ENCODE measurements at places on chromosomes 5 and 9.

- no peak for DNase-seq
These were observed 3.9 kb downstream of the NIPAL4 start for GRCh38 chr5:157463621-157464518.

- no peak for DNase-seq
These were observed 1.2 kb downstream of the FBXO10 start for GRCh38 chr9:37575001-37575400.

DNA sequence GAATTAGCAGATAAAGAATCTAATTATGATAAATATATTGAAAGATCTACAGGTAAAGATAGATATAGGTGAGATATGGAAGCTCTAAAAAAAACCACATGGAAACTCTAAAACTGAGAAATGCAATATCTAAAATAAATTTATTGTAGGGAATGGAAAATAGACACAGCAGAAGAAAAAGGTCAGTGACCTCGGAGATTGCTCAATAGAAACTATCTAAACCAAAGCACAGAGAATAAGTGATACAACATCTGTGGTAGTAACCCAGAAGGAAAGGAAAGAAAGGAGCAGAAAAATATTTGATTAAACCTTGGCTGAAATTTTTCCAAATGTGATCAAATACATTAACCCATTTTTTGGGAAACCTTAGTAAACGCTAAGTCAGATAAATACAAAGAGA, 43.1 kb upstream of the GLIPR2 start:
- no peak for DNase-seq

- DNase-seq = no peak
These were observed 49.8 kb upstream of the ANGPTL2 start for GRCh38 chr9:127172066-127172707.

DNA sequence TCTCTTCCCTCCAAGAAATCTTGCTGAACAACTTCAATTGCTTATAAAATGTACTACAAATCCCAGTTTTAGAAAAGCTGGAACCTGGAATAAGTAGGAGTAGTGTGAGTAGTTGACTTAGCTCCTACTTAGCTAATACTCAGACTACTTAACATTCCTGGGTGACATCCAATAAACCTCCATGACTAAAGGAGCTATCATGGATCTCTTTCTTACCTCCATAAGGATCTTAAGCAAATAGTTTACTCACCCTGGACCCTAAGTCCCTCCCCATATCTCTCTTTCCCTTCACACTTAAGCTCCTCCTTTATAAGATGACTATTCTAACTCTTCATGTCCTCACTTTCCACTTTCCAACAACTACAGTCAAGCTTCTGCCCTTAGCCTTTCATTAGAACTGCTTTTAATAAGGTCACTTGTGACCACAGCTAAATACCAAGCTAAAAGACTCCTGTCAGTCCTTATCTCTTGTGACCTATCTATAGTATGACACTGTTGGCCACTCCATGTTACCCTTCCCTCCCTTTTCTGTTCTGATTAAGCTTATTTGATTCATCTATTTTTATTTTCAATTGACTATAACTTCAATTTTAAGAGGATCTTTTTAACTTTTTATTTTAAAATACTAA, 194.9 kb downstream of the RFX3 start:
- no peak for DNase-seq

- no peak for DNase-seq
These were observed 1117.2 kb upstream of the DMAC1 start for GRCh38 chr9:8916771-8917170.

DNA sequence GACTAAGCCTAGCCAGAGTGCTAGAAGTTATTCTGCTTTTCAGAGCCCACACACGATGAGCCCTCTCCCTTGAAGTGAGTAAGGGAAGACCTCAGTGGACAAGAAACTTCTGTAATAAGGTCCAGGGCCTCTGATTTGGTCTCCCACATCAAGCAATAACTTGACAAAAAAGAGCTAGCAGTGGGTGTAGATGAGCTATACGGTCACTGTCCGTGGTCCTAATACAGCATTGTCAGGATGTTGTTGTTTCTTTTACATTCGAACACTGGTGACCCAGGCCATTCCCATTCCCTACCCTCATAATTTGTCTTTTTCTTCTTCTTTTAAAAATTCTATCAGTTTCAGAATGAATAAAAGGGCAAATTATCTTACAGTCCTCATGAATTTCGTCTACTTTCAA, 5.2 kb downstream of the PCSK1 start:
- no peak for DNase-seq

DNA sequence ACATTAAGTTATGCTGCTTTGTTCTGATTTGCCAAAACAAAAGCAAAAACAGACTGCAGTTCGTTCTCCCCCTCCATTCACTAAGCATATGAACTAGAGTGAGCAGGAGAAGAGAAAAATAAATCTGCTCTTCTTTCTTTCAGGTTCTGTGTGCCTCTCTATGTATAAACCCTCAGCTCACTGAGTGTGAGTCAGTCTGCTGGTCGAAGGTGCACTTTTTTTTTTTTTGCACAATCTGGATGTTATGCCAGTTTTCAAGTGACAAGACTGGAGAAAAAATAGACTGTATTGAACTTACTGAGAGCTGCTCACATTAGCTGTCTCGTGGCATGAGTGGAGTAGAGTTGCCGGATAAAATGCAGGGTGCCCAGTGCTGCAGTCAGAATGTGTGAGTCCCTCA, 244.6 kb upstream of the ATP10B start:
- no peak for DNase-seq

GRCh38 chr5:50836356-50836755, 169.9 kb downstream of the PARP8 start:
- no peak for DNase-seq

GRCh38 chr5:137660349-137660817, 75.5 kb downstream of the KLHL3 start:
- peak; percentile 59 for DNase-seq

GRCh38 chr9:126343271-126343700, 16.7 kb downstream of the MVB12B start:
- no peak for DNase-seq

DNA sequence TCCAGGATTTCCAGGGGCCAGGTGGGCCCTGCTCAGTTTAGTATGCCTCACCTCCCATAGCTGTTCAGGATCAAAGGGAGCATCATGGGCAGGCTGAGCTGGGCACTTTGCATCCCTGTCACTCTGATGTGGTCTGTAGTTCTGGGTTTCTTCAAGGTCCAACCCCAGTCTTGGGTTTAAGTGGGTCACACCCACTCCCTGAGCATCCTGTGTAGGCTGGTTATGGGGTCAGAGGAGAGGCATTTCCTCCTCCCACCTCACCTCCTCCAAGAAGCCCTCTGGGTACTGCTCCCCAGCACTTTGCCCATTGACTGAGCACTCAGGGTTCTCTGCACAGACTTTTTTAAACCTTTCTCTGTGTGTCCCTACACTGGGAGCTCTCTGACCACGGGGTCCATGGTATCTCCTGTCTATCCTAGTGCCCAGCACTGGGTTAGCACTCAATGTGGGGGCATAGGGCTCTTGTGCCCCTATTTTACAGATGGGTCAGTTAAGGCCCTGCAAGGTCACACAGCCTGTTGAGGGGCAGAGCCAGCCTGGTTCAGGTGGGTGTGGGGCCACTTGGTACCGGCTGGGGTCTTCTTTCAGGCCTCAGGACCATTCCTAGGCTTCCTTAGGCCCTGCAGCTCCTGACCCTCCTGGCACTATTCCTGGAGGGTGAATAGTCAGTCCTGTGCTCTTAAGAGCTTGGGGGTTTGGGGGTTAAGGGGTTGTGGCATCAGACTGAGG, 19.0 kb downstream of the CXXC5 start:
- no peak for DNase-seq

DNA sequence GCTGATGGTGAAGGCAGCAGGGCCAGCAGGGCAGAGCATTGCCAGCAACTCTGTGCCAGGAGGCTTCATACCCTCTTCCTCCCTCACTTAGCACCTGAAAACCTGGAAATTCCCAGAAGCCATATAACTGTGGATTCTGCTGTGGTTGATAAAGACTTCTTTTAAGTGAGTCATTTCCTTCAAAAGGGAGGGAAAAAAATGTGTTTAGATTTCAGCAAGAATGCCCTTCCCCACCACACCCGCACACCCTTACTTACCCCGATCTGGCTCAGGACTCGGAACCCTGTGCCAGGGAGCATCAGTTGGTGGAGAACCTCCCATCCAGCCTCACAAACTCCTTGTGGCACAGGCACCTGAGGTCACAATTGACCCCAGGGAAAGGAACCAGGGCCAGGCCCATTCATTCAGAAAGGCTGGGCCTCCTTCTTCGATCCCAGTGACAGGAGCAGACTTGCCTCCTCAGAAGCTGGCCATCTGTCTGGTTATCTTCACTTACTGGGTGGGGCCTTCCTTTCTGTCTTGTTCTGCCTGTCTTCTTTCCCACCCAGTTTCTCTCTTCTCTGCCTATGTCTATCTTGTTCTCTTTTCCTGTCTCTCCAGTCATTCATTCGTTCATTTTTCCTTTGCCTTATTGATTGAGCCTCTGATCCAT, 62.6 kb downstream of the PLAC8L1 start:
- DNase-seq = no peak

GRCh38 chr9:35731415-35732184, 395 bp downstream of the TLN1 start:
- DNase-seq = no peak

- peak; percentile 13 for DNase-seq
These were observed 31.1 kb downstream of the TRIO start for GRCh38 chr5:14174230-14174636.

- DNase-seq = no peak
These were observed 1758.1 kb downstream of the MAT2B start for GRCh38 chr5:165263536-165263935.

DNA sequence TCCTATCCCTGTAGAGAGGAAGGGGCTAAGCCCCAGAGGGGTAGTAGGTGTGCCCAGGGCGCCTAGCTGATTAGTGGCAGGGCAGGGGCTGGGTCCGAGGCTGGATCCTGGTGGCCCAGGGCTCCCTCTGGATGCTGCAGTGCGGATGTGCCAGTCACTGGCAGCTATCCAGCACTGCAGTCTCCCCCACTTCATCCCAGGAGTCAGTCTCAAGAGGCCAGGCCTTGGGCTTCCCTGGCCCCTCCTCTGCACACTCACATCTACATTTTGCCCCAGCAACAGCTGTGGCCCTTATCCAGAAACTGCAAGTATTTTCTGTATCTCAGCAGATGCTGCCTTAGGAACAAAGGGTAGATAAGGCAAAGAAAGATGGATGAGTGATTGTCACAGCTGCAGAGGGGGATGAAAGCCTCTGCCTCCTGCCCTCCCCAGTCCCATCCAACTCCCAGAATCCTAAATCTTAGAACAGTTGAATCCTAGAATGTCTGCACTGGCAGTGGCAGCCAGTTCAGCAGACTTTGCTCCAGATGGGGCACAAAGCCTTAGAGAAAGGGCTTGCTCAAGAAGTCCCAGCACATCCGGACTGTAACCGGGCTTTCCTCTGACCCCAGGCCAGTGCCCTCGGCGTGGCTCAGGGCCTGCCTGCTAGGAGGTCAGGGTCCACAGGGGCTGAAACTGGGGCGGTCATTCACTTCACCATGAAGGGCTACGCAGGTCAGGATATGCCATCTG, 1.6 kb downstream of the ANXA6 start:
- no peak for DNase-seq

DNA sequence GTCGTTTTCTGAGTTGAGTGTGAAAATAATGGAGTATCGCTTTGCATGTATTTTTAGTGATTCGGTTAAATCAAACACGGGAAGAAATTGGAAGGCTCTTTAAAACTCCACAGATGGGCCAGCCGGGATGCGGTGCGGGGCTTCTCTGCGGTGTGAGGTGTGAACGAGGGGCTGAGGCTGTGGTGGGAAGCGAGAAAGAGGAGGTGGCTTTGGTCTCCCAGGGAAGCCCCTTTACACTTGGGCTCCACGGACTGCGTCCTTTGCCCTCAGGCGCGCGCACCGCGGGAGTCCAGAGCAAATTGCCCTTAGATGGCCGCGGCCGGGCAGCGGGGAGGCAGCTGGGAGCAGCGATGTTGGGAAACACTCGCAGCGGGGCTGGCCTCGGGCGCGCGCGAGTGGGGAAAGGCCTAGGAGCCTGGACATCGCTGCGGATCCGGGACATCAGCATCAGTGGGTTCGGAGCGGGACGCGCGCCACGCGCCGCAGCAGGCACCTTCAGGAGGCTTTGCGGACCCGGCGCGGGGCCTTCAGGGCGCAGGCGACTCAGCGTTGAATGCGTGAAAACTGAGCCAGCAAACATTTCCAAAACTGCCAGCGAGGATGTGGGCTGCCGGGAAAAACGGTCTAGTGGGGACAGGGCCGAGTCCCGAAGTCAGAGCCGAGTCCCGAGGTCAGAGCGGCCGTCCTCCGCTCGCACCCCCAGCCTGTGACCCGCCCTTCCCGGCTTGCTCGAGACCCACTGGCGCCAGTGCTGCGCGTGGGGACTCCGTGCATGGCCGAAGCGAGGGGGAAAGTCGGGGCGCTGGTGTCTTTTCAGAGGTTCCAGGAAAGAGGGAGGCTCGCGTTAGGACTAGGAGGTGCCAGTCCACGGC, 6.5 kb downstream of the IRX1 start:
- DNase-seq = no peak

- no peak for DNase-seq
These were observed 12.0 kb upstream of the HDHD3 start for GRCh38 chr9:113388833-113389232.

DNA sequence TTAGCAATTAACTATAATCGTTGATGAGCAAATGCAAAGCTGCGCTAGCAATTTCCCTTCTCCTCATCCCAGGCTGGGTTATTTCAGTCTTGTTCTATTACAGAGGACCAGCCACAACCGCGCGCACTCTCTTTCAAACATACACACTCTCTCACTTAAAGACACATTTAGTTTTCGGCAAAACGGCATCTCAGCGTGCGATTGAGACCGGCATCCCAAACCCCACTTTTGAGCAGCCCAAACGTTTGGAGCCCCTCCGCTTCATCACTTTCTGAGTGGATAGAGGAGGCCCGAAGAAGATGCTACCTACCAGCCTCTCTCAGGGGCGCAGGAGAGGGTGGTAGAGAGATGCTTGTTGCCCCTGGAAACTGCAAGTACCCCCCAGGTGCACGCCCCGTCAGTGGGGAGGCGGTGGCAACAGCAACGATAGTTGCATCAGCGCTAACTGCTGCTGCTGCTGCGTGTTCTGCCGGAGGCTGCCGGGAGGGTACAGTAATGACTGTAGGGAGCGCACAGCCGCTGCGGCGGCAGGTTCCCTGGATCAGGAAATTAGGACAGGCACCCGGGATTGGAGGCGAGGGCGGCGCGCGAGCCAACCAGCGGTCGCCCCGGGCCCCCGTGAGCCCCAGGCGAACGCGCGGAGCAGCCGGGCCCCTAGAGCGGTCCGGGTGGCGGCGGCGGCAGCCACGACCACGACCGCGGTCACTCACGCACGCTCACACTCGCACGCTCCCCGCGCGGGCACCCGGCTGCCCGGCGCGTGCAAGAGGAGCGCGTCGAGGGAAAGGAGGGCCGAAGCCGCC, 467 bp upstream of the VLDLR start:
- no peak for DNase-seq

DNA sequence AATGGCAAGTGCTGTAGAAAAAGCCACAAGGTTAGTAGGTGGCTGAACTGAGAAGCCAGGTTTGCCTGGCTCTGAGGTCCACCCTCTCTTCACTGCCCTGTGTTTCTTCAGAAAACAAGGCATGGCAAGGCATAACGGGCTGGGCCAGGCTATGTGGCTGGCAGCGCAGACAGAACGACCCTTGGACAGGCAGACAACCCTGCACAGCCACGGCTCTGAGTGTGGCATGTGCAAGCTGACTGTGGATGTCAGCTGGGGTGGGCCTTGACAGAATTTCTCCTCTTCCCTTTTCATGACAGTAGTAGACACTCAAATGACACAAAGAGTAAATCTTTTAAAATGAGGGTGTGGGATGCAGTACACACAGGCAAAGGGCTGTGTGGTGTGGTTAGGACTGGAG, 81.7 kb downstream of the MACROH2A1 start:
- DNase-seq = no peak

- DNase-seq = no peak
These were observed 106.1 kb downstream of the SH3TC2 start for GRCh38 chr5:148956477-148957385.
